Activated CD4-positive, alpha-beta T cell treated with anti-CD3 and anti-CD28 coated beads, Interleukin-10, Interleukin-2, amounts not matched to agents 100 ng/mL and 50 ng/mL, durations not matched to agents 16 hours and 8 hours (primary cell): ENCODE measurements at places on chromosomes 6 and 20.

DNA sequence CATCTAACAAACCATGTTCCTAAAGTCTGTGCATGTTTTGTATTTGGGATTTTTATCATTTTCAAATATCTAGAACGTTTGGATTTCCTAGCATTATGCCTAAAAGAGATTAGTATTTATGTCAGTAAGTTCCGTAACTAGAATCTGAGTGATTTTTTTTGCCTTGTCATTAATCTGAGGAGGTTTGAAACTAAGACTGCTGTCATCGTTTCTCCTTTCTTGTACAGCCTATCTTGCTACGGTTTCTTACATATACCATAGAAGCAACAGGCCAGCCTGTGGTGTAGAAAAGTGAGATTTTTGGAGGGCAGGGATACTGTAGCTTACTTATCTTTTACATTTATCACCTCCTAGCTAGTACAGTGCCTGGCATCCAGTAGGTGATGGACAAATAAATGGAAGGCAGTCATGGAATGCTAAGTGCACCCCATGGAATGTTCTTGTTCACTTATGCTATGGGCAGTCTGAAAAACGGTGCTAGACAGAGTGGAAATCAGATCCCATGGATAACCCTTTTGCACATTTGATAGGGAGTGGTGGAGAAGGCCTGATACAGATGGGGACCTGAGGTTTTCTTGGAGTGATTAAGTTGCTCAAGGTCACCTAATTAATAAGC lies 93.9 kb downstream of the ARID1B start:
- no peak for DNase-seq

DNA sequence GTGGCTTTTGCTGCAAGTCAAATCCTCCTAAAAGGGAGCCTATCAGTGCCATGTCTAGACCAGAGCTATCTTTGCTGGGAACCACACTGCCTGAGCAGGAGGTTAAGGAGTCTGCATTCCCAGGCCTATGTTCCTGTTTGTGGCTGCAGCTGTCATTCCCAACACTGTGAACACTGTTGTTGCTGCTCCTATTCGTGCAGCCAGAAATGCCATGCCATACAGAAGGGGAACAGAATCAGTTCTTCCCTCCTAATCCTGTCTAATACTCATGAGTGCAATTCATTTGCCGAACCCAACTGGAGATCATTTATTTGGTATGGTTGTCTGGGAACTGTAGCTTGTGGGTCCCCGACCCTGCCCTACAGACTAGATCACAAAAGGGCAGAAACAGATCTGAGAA lies 406.5 kb upstream of the GJE1 start:
- DNase-seq: no peak

DNA sequence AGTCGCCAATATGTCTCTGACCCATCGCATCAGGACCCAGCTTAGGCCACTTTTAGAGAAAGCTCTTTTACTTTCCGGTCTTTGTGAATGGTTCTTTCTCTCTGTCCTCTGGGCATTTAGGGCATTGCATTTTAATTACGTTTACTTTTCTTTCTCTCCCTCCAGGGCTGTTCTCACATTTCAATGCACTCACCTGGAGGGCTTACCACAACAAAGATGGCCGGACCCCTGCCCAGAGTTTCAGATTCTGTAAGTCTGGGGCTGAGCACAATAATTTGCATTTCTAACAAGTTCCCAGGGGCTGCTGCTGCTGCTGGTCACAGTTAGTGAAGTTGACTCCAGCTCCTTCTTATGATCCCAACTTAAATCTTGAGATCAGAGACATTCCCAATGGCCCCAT lies 3.0 kb downstream of the ANKRD66 start:
- DNase-seq: no peak

DNA sequence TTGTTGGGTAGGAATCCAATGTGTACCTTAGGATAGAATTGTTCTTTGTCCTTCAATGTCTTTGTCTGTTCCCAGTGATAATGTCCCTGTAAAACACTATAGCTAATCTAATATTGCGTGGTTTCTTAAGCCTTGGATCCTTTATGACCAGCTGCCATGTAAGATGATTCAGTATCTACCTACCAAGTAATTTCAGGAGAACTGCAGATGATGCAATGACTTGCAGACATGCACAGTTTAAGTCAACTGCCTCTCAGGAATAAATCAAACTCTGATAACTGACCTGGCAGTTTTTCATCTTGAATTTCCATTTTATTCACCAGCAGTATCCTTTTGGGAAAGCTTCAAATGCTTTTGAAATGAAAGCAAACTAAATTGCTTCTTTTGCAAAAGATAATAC lies 157.8 kb downstream of the TPBG start:
- DNase-seq: peak; percentile 12

GRCh38 chr6:38167598-38167997 lies 348.1 kb downstream of the ZFAND3 start:
- DNase-seq: no peak
